Thoracic aorta (tissue), 2 donors: ENCODE measurements at places on chromosomes 12 and 14. TPM values are rescaled to one million over a fixed set of nuclear protein-coding genes. Genes with fewer than 3 reads are reported as not detected.

Gene IAPP
- total RNA-seq = not detected

DNA sequence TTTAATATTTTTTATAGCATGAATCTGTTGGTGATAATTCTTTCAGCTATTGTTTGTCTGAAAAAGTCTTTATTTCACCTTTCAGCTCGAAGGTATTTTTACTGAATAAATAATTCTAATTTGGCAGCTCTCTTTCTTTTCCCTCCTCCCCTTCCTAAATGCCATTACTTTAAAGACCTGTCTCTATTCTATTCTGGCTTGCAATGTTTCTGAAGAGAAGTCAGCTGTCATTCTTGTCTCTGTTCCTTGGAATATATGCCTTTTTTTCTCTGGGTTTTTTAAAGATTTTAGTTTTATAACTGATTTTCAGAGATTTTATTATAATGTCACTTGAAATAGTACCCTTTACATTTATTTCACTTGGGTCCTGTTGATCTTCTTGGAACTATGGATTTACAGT is 237.9 kb upstream of the DAAM1 start:
- no peak overlapping the region for H3K4me3 ChIP-seq
- H3K36me3 ChIP-seq = no peaks in the 10 kb centered on the region
- no peak for DNase-seq
- H3K27ac ChIP-seq = no peak overlapping the region

- H3K36me3 ChIP-seq = peaks cover 24% of the 10 kb centered on the region
- no peak overlapping the region for H3K4me3 ChIP-seq
- H3K27me3 ChIP-seq = no peaks in the 10 kb centered on the region
- no peak for DNase-seq
- peak overlapping the region; percentile 28 for H3K27ac ChIP-seq
- H3K4me1 ChIP-seq = no peaks in the 10 kb centered on the region
These were observed 15.5 kb downstream of the PRKAB1 start for GRCh38 chr12:119683413-119683812.

DNA sequence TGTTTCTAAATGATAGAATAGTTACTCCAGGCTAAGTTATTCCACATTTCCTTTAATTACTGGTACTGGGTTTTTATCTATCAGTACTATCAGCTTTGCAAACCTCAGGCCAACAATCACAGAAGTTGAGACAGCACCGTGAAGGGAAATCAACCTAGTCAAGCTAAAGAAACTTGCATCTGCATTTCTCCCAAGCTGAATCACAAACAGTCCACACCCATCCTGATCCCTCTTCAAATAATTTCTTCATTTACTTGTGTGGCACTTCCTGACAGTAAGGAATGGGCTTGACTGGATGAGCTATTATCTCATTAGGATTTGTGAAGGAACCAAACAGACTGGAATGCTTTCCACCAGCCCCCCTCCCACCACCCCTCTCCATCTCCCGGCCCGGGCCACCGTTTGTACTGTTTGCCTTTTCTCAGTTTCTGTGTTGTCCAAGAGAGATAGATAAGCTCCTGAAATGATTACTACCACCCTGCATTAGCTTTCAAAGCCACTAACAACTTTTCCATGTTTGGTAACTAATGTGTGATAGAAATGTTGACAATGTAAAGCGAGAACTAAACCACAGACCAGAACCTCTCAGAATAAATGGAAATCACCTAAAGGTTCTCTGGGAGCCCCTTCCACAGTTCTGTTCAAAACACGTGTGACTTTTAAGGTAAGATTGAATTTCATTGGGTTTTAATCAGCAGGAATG is 236.3 kb downstream of the SLC25A21 start:
- no peak overlapping the region for H3K27ac ChIP-seq
- H3K4me3 ChIP-seq = no peak overlapping the region
- H3K27me3 ChIP-seq = no peaks in the 10 kb centered on the region
- no peaks in the 10 kb centered on the region for H3K4me1 ChIP-seq

DNA sequence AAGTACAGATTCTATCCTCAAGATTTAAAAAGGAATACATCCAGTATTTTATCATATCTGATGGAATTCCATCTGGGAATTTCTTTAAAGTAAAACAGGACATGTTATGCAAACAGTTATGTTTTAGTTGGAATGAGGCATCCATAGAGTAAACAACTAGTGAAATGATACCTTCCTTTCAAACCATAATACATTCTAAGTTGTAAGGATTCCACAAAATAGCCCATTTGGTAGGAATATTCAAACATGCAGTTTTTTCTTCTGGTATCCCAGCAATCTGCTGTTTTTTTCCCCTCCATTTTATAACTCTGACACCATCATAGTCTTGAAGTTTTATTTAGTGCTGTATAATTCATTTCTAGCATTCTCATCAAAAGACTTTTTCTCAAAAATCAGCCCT is 149.6 kb downstream of the ADAMTS20 start:
- no peak for DNase-seq

Gene SYNDIG1L
- 0.21 TPM for total RNA-seq

- no peak for DNase-seq
- peaks cover 23% of the 10 kb centered on the region for H3K36me3 ChIP-seq
- no peak overlapping the region for H3K27ac ChIP-seq
- no peak overlapping the region for H3K4me3 ChIP-seq
- H3K4me1 ChIP-seq = peaks cover 6% of the 10 kb centered on the region
These were observed 8.0 kb downstream of the PHB2 start for GRCh38 chr12:6962285-6963015.

DNA sequence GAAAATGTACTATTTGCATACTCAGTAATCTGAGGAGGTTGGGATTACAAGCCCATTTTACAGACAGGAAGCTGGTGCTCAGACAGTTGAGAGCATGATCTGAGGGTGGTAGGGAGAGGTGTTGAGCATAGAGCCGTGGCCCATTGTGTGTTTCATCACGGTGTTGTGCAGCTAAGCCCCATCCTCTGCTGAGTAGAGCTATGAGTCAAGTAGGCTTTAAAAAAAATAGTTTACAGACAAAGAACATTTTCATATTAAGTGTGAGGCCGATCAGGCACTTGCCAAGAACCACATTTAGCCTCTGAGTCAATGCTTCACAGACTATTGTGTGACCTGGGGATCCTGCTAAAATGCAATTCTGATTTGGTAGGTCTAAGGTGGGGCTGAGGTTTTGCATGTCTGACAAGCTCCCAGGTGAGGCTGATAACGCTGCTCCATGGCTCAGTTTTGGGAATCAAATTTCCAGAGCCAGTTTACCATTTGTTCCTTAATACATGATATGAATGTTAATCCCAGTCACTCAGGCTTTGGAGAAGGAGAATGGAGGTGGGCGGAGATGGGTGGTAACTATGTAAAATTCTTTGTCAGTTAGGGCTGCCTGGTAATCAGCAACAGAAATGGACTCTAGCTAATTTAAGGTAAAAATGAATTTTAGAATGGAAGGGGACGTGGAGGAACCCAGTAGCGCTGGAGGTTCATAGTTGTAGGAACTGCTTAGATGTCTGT is 22.2 kb downstream of the ZNF664 start:
- peaks cover 3% of the 10 kb centered on the region for H3K4me1 ChIP-seq
- H3K27ac ChIP-seq = no peak overlapping the region
- H3K36me3 ChIP-seq = peaks cover 16% of the 10 kb centered on the region
- H3K27me3 ChIP-seq = no peaks in the 10 kb centered on the region
- no peak for DNase-seq

Gene TMEM63C
- under 0.01 TPM for total RNA-seq

Gene TAS2R46
- total RNA-seq = 1.2 TPM

DNA sequence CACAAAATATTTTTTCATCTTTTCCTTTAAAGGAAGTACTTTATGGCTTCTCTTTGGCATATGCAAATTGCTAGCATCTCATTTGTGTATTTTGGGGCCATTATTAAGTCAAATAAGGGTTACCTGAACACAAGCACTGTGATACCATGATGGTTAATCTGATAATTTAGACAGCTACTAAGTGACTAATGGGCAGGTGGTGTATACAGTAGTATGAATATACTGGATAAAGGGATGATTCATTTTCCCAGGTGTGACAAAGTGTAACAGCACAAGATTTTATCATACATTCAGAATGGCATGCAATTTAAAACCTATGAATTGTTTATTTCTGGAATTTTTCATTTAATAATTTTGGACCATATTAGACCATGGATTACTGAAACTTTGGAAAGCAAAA is 27.2 kb upstream of the ANO4 start:
- no peak for DNase-seq
- H3K27ac ChIP-seq = no peak overlapping the region
- no peaks in the 10 kb centered on the region for H3K4me1 ChIP-seq
- H3K4me3 ChIP-seq = no peak overlapping the region
- no peaks in the 10 kb centered on the region for H3K27me3 ChIP-seq
- H3K36me3 ChIP-seq = no peaks in the 10 kb centered on the region

- H3K4me1 ChIP-seq = no peaks in the 10 kb centered on the region
- no peak for DNase-seq
These were observed 11.0 kb downstream of the PTGER2 start for GRCh38 chr14:52325126-52325525.

Gene ARMH4
- total RNA-seq = 10.0 TPM

GRCh38 chr12:101591781-101592180 is 3.0 kb upstream of the MYBPC1 start:
- H3K4me3 ChIP-seq = no peak overlapping the region
- H3K27me3 ChIP-seq = no peaks in the 10 kb centered on the region
- H3K36me3 ChIP-seq = no peaks in the 10 kb centered on the region
- no peaks in the 10 kb centered on the region for H3K4me1 ChIP-seq
- no peak overlapping the region for H3K27ac ChIP-seq
- no peak for DNase-seq

- no peak overlapping the region for H3K27ac ChIP-seq
- no peaks in the 10 kb centered on the region for H3K27me3 ChIP-seq
- no peaks in the 10 kb centered on the region for H3K4me1 ChIP-seq
- no peaks in the 10 kb centered on the region for H3K36me3 ChIP-seq
- no peak overlapping the region for H3K4me3 ChIP-seq
These were observed 87.4 kb downstream of the OR11H12 start for GRCh38 chr14:18688346-18688745.

- no peaks in the 10 kb centered on the region for H3K4me1 ChIP-seq
- H3K27ac ChIP-seq = no peak overlapping the region
- no peak for DNase-seq
These were observed 316.1 kb upstream of the SEL1L start for GRCh38 chr14:81849714-81850113.

DNA sequence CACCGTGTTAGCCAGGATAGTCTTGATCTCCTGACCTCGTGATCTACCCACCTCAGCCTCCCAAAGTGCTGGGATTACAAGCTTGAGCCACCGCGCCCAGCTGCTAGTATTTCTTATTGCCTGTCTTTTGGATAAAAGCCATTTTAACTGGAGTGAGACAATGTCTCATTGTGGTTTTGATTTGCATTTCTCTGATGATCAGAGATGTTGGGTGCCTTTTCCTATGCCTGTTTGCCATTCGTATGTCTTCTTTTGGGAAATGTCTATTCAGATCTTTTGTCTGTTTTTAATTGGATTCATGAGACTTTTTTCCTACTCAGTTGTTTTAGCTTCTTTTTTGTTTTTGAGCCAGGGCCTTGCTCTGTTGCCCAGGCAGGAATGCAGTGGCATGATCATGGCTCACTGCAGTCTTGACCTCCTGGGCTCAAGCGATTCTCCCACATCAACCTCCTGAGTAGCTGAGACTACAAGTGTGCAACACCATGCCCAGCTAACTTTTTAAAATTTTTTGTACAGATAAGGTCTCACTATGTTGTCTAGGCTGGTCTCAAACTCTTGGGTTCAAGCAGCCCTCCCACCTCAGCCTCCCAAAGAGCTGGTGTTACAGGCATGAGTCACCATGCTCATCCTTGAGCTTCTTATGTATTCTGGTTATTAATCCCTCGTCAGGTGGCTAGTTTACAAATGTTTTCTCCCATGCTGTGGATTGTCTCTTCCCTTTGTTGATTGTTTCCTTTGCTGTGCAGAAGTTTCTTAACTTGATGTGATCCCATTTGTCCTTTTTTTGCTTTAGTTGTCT is 65.9 kb downstream of the ACACB start:
- DNase-seq = no peak
- H3K27me3 ChIP-seq = no peaks in the 10 kb centered on the region
- no peak overlapping the region for H3K27ac ChIP-seq
- no peaks in the 10 kb centered on the region for H3K4me1 ChIP-seq

Gene RNASE7
- total RNA-seq = 0.27 TPM

DNA sequence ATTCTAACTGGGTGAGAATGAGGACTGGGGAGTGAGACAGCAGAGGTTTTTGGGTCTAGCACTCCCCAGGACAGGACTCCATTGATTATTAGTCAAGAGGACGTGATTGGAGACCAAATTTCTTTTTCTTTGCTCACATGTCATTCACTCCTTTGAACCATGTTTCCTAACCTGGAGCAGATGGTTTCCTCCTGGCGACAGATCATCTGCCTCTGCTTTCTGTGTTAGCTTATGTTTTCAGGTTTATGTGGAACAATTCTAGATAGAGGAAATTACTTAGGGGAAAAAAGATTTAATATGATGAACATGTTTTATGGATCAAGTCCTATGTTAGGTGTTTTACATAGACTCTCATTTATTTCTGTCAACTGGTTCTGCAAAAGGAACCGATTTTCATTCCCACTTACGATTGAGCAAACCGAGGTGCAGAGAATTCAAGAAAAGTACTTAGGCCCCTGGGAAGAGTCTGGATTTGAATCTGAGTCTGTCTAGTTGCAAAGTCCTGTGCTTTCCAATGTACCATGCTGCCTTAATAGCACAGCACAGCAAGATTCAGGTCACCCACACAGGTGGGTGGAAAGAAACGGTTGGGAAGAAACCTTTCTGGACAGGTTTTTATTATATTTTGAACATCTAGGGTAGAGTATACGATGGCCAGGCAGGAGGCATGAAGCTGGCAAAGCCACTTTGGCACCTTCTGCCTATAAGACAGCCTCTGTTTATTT is 30.8 kb downstream of the SMOC1 start:
- DNase-seq = no peak
- H3K27me3 ChIP-seq = no peaks in the 10 kb centered on the region
- H3K27ac ChIP-seq = no peak overlapping the region
- H3K4me3 ChIP-seq = no peak overlapping the region
- no peaks in the 10 kb centered on the region for H3K4me1 ChIP-seq

DNA sequence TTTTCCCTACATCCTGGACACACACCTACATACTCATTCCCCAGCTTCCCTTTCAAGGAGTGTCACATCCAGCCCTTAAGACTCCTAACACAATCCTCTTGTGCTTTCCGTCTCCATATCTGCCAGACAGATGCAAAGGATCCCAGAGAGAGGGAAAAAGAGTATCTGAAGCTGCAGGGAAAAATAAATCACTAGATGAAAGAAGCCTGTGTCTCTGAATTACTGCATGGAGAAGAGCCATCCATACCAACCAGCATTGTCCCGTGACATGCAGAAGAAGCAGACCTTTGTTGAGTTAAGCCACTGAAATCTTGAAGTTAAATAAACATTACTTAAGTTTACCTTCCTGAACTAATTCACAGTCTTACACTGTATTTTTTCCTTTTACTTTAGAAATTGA is 54.6 kb downstream of the GTF2A1 start:
- no peaks in the 10 kb centered on the region for H3K27me3 ChIP-seq
- no peak overlapping the region for H3K4me3 ChIP-seq
- peaks cover 14% of the 10 kb centered on the region for H3K4me1 ChIP-seq
